Hematopoietic multipotent progenitor cell treated with erythropoietin and hydrocortisone succinate and interleukin-3 and kit ligand, for 15 days (in vitro differentiated cells): ENCODE measurements at places on chromosomes 7 and 10.

GRCh38 chr7:51847461-51848134, 531.0 kb upstream of the COBL start:
- no peak for DNase-seq

DNA sequence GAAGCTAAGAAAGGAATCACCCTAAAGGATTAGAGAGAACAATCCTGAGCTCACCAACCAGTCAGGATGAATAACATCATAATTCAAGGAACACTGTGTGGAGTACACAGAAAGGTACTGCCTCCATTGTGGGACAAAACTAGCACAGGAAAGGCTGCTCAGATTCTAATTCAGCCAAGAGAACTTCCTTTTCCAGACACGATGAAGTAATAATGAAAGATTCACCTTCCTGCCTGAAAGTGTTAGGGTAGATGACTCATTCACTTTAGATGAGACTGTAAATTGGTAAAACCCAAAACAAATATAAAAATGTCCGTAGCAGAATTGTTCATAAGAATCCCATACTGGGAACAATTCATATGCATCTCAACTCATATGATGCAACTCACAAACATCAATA, 167.2 kb downstream of the CDC14C start:
- DNase-seq, result no peak

- DNase-seq, result no peak
Measured at GRCh38 chr7:156979711-156980110, 30.2 kb downstream of the NOM1 start.

DNA sequence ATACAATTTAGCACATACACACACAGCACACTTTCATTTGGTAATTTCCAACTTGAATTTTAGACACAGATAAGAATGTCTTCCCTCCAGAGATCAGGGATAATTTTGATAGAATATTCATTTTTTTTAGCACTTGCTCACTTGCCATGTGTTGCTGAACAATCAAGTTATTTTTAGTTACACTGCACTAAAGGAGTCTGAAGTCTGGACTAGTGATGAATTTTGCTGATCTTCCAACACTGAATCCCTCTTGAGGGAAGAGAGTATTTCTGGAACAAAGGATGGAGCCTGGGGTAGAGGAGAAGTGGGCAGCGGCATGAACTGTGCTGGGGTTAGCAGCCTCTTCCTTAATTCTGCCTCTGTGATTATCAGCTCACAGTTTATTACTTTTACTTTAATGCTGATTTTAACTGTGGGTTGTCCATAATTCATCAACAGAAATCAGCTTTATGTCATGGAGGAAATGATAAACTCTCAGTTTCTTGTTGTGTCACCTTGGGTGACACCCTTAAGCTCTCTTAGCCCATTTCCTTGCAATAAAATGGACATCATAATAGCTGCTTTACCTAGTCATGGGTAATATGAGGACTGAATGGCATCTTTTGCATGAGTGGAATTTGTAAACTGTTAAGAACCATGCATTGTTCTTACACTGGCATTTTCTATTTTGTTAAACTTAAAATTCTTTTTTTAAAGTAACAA, 32.1 kb downstream of the SGPL1 start:
- DNase-seq, result no peak

DNA sequence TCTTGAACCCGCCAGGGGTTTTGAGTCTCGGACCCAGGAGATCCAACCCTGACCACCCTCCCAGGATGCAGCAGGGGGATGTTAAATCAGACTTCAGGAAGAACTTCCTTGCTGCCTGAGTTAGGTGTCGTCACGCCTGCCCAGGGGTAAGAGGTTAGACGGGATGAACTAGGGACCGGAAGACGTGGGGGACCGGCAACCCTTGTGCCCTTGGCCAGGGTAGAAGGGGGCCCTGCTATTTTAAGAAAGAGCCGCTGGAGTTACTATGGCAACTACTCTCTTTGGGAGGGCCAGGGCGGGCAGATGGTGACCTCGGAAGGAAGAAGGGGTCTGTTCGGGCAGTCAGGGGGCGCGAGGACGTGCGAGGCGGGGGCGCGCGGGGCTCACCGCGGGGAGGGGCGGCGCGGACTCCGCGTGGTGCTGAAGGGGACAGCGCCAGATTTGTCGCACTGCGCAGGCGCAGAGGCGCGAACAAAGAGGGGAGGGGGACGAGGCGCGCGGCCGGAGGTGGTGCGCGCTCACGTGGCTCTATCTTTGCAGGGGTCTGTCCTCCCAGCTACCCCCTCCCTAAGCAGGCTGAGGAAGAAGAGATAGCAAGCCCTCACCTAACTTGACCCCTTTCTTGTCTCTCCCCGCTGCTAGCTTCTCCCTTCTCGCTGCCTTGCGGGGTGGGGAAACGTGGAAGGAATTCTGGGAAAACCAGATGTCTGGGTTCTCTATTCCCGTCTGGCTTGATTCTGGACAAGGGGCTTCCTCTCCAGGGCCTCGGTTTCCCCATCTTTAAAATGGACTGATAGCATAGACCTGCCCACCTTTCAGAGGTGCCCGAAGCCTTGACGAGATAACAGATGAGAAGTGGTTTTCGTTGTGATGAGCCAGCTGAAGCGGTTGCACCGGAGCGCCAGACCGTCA, 940 bp upstream of the PSD start:
- peak; percentile 37 for DNase-seq

DNA sequence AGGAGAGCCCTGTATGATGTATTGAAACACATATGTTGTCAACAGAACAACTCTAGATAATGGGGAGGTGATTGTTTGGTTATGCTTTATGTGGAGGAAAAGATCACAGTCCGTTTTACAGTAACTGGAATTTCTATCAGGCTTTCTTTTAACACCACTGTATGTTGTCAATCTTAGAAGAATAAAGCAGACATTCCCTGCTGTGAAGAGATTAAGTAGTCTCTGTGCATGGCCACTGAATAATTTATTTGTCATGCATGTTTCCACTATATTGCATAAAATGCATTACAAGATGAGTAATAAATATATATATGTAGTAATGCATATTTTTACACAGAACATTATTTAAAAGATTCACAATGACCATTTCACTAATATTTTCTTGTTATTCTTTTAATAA, 440.0 kb downstream of the ANKRD7 start:
- no peak for DNase-seq

DNA sequence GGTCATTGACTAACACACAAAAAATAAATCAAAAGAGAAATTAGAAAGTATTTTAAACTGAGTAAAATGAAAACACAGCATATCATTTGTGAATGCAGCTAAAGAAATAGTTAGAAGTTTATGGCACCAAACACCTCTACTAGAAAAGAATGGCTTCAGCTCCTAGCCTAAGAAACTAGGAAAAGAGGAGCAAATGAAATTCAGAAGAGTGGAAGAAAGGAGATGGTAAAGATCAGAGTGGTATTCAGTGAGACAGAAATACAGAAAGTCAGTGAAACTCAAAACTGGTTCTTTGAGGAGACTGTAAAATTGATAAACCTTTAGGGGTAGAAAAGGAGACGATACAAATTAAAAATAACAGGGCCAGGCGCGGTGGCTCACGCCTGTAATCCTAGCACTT, 2.7 kb downstream of the EXOC6 start:
- DNase-seq, result no peak

DNA sequence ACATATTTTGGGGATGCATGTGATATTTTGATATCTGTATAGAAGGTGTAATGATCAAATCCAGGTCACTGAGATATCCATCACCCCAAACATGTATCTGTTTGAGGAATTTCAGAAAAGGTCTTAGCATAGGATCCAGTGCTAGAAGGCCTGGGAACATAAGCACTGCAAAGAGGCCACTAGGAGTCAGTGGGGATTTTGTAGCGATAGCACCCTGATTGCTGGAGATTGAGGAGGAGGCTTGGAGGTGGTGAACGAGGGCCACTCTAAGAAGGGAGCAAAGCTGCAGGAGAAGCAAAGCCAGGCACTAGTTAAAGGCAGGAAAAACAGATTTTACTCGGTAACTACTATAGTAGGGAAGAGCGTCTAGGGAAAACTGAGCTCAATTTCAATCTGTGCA, 324.0 kb downstream of the LHFPL3 start:
- DNase-seq, result no peak

- no peak for DNase-seq
Measured at GRCh38 chr7:112497481-112497880, 16.7 kb downstream of the LSMEM1 start.

DNA sequence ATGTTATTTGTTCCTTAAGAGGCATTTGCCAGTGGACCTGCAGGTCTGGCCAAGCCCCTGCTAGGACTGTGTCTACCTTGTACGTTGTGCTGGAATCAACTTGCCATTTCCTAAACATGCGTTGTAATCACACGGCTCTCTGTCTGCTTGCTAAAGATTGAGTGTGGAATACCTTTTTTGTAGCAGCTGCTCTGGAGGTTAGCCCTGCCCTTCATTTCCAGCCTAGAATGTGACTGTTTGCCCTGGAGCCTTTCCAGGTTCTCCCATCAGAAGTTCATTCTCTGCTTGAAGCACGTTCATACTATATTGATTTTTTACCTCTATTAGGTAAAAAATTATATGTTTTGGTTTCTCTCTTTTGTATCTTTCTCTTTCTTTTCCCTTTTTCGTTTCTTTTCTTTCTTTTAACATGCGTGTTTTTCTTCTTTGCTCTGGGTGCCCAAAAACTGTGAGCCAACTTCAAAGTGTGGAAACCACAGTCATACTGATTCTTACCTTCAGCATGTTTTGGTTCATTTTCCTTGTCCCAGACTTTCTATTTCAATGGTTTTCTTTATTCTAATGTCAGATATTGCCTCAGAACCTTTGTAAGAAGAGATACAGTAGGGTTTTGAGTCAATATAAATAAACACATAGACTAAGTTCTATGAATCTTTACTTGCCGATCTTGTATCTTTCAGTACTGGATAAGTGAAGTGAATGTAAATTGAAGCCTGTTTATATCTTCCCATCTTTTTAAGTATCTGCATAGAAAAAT, 111.9 kb upstream of the RPA3 start:
- no peak for DNase-seq

DNA sequence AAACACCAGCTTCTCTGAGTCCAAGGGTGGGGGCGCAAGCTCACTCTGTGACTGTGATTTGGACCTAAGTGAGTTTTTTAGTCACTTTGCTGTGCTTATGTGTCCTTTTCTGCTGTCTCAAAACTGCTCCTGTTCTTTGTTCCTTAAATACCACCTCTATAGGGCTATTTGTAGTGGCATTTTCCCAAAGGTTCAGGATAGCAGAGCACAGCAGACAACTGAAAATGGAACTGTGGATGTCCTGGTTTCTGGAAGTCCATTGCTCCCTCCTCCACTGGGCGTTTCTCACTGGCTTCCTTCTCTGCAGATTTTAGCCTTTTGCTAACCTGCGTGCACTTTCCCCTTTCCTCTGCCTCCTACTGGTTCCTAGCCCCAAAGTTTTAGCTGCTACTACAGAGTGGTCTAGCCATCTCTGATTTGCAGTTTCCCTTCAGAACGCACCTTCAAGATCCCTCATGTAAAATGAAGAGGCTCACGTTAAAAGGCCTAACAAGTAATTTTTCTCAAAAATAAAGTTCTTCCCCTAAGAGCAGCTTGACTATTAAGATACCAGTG, 25.6 kb downstream of the BLVRA start:
- DNase-seq, result no peak

- DNase-seq, result no peak
Measured at GRCh38 chr10:86349474-86349873, 17.1 kb downstream of the GRID1 start.
